ENCODE measurements at places on chromosomes 12 and 14. TPM values are rescaled to one million over a fixed set of nuclear protein-coding genes. Genes with fewer than 3 reads are reported as not detected.

DNA sequence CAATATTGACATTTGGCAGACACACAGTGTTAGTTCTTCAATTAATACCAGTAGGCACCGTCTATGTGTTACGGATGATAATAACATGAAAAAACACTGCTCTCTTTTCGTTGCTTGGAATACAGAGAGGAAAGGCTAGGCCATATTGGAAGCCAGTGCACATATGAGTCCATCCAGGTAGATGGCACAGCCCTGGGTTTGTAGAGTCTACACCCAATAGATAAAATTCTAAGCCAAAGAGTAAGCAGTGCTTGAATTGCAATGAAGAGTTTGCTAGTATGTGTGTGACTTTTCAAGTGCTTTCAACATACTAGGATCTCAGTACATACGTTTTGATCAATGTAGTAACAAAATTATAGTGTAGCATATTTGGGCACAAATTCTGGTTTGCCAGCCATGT lies 243.3 kb upstream of the AVPR1A start:
- DNase-seq, result no peak

Gene HOXC6
- polyA plus RNA-seq, result not detected

GRCh38 chr12:49649445-49649844 lies 26.1 kb downstream of the PRPF40B start:
- no peak for DNase-seq

Gene AICDA
- not detected for polyA plus RNA-seq
